ENCODE measurements at places on chromosomes 16 and 17.

DNA sequence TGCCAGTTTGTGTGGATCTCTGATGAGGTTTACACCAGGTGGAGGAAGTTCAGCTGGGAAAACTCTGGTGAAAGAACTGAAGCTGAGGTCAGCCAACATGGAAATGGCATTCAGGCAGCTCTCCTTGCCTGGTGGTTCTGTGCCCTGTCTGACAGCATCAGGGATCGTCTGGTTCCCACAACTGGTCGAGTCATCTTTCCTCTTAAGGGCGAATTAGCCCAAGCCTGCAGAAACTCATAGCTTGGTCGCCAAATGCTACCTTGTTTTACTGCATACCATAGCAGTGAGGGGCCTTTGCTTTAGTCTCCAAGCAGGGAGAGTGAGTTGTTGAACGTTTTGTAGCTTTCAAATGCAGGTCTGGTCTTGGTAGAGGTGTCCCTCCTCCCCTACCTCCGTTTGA lies 7.2 kb downstream of the PLCG2 start:
- DNase-seq, result no peak

- no peak for DNase-seq
Measured at GRCh38 chr17:41391535-41391934, 5.9 kb downstream of the KRT31 start.

DNA sequence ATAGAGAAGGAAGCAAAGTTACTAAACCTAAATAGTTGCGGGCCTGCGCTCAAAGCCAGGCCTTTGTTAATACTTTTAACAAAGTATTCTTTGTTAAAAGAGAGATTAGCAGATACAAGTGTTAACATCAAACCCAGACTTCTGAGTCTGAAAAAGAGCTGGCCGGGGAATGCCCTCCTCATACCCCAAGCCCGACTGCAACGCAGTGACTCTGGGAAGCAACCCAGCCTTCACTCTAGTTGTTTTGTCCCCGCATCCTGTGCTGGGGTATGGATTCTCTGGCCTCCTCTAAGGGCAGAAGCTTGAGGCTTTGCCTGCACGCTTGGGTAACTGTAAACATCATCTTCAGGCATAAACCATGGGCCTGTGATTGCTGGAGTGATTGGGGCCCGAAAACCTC lies 48.3 kb downstream of the ADCY7 start:
- no peak for DNase-seq

GRCh38 chr17:1931844-1932579 lies 93.1 kb downstream of the RTN4RL1 start:
- DNase-seq, result no peak

DNA sequence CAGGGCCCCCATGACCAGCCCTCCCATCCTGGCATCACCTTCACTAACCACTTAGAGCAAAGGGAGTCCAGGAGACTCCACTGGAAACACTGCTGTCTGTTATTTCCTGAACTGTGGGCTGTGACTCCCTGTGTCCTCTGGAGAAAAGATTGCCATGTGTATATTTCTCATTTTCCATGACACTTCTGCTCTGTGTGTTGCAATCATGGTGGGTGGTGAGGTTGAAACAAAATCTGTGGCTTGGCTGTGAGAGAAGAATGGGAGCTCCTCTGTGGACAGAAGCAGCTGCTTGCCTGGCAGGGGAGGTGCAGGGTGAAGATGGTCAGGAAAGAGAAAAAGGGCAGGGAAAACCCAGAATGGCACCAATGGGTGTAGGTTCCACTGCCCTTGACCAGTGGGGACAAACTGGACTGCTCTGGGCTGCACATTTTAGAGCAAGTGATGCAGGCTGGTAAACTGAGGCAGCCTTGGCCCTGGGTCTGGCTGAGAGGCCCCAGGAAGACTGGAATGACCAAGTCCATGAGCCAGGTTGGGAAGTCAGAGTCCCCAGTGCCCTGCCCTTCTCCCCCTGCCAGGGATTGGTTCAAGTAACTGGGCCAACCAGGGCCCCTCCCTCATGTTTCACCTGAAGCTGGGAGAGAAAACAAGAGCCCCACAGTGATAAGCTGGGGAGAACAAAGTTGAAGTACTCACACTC lies 314.3 kb downstream of the C16orf95 start:
- DNase-seq, result peak; percentile 65

DNA sequence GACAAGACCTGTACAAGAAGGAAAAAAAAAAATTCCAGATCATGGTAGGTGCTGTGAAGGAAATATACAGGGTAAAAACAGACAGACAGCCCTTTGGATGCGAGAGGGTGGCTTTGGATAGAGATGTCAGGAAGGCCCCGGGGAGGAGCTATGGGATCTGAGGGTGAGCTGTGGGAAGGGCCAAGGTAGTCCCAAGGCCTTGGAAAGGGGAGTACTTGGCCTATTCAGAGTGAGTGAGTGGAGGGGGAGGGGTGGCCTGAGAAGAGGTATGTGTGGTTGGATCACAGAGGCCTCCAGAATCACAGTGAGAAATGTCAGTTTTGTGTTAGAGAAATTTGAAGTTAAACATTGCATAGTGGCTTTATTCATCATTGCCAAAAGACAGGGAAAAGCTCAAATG lies 31.2 kb upstream of the AKTIP start:
- DNase-seq, result no peak

DNA sequence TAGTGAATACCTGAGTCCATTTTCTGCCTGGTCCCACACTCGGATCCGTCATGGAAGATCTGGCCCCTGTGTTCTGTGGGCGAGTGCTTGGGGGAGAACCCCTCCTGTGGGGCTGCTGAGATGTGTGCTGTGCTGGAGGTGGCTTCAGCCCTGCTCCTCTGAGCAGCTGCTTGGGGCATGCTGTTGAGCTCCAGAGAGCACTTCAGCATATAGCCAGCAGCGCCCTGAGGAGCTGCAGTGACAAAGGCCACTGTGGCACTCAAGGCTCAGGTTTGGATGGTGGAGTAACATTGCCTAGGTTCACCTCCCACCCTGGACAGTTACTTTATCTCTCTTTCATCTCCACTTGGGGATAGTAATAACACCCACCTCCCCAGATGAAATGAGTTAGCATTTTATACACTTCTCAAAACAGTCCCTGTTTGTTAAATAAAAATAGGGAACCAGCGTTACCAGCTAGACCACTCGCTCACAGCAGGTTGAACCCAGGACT lies 75.3 kb downstream of the KSR1 start:
- DNase-seq, result peak; percentile 15

DNA sequence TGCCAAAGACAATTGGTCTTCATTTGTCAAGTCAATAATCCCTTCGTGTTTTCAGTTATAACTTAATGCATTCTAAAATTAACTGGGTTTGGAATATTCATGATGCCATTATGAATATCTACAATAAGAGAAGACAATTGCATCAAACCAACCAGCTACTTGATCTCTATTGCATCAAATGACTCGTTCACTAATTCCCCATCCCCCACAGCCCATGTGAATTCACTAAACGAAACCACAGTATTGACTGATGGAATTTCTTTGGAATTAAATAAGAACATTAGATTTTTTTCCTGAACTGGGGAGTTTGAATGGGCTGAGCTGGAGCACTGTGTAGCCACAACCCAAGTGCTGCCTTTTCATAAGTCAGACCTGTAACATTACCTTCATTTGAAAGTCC lies 65.3 kb downstream of the HS3ST3B1 start:
- no peak for DNase-seq
